ENCODE measurements at places on chromosomes 3 and 15.

- DNase-seq, result no peak
These were observed 28.5 kb downstream of the PLA1A start for GRCh38 chr3:119626196-119626595.

DNA sequence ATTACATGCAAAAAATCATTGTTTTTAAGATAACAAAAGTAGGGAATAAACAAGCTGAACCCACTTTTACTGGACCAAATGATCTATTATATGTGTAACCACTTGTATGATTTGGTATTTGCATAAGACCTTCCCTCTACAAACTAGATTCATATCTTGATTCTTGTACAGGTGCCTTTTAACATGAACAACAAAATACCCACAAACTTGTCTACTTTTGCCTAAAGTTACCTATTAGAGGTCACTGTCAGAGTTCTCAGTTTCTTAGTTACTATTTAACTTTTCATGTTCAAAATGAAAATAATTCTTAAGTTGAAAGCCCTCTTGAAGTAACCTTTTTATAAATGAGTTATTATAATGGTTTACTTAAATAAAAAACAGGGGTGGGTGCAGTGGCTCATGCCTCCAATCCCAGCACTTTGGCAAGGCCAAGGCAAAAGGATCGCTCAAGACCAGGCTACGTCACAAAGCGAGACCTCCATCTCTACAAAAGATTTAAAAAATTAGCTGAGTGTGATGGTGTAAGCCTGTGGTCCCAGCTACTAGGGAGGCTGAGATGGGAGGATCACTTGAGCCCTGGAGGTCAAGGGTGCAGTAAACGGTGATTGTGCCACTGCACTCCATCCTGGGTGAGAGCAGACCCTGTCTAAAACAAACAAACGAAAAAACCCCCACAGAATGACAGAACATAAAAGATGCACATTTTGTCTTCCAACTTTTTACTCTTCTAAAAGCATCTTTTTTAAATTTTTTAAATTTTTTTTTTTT, 16.0 kb downstream of the ACTR8 start:
- no peak for DNase-seq

DNA sequence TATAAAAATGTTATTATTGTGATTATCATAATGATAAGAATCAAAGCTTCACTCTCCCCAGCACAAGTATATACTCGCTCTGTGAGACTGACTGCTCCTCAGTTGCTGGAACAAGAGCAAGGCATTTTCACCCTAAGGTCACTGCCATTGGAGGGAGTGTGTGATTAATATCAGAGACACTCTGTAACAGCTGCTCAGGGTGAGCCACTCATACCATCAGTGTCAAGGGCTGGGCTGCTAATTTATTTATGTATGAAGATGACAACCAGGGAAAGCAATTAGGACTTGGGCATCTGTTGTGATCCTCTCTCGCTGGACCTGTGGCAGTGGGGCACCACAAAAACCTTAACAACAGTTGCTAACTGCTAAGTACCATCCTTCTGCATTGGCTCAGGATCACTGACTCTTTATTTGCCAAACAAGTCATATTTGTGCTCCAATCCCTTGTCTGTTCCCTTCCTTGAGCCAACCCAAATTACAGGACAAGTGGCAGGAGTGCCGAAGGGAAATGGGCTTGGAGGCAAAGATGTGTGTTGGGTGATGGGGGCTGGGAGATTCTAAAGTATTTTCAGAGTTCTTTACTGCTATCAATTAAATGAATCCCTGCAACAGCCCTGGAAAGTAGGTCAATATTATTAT, 297.5 kb upstream of the STT3B start:
- DNase-seq, result no peak

GRCh38 chr15:70056091-70056680, 41.5 kb downstream of the TLE3 start:
- no peak for DNase-seq

DNA sequence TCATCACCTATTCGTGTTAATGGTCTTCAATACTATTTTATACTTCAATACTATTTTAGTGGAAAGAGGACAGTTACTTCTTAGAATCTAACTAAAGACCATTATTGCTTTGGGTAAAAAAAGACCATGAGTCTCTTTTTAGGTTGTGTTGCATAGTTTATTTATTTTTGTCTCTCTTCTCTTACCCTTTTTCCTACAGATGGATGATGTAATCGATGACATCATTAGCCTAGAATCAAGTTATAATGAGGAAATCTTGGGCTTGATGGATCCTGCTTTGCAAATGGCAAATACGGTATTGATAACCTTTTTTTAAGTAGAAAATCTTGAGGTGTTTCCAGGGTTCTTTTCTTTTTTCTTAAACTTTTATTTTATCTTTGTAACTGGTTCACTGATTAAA, 58.5 kb upstream of the SAMMSON start:
- peak; percentile 2 for DNase-seq

GRCh38 chr3:76308541-76308940, 523.2 kb upstream of the ZNF717 start:
- DNase-seq, result peak; percentile 19

DNA sequence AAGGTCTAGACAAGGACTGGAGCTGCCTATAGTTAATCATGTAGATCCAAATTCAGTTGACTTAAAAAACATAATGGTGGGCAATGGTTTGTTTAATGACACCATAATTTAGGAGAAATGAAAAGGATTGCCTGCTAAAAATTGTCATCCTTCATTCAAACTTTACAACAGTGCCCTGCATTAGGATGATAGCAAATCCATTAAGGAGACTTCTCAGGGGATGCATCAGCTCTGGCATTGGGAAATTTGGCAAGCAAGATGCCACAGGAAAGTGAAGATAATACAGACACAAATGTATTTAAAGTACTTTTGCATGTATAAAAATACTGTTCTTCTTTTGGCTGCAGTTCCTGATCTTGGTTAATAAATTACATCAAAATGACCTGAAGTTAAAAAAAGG, 93.1 kb upstream of the SKOR1 start:
- no peak for DNase-seq

DNA sequence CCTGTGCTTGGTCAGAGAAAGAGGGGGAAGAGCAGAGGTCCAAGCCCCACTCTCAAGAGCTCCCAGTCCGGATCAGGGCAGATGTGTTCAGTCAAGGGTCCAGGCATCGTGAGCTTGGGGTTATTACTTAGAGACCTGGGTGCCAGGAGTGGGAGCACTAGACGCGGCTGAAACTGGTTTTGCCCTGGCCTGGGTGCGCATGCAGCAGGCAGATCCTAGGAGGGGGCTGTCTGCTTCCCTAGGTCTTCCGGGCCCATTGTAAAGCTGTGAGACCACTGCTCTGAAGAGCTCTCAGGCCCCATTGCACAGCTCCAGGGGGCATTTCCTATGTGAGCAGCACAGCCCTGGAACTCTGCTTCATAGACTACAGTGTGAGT, 204.9 kb upstream of the LINGO1 start:
- no peak for DNase-seq

- no peak for DNase-seq
These were observed 5.2 kb upstream of the MUSTN1 start for GRCh38 chr3:52839892-52840545.
